ENCODE measurements at places on chromosomes 16 and 17. TPM values are rescaled to one million over a fixed set of nuclear protein-coding genes. Genes with fewer than 3 reads are reported as not detected.

DNA sequence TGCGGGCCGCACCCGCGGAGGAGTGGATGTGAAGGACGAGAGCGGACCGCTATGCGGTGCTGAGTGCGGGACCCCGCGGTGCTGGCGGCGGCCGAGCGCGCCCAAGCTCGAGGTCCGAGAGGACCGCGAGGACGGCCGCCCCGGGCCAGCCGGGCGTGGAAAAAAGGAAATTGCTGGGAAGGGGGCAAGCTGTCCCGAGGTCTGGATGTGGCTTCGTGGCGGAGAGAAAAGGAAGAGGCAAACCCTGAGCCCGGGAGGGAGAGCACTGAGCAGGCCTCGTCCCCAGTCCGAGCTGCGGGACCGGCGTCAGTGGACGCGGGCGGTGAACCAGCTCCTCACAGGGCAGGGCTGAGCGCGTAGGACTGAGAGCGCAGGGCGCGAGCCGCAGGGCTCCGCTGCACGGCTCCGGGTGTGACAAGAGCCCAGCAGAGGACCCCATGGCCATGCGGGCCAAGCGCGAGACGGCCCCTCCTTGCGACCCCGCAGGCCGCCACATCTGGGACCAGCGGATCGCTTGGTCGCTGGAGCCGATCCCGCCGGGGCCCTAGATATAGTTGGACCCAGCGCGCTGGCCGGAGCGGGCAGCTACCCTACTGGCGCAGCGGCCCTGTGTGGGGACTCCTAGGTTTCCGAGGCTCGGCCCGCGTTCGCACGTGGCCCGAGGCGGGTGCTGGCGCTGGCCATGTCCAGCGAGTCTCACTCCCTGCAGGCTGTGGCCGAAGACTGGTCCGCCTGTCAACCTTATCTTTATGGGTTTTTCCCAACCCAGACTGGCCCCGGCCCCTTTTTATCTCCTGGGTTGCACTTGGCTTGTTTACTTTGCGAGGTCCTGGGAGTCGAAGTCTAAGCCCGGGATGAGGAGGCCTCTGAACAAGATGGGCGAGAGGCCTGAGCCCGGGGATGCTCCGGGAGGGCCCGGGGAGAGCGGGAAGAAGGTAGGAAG is 2.4 kb downstream of the TBX4 start:
- peaks cover 43% of the 10 kb centered on the region for H3K4me1 ChIP-seq
- H3K4me3 ChIP-seq: peak overlapping the region; percentile 46
- peaks cover 81% of the 10 kb centered on the region for H3K27me3 ChIP-seq
- no peak for DNase-seq
- peak overlapping the region; percentile 49 for H3K27ac ChIP-seq

- peak overlapping the region; percentile 83 for H3K27ac ChIP-seq
- peaks cover 14% of the 10 kb centered on the region for H3K27me3 ChIP-seq
- H3K36me3 ChIP-seq: peaks cover 6% of the 10 kb centered on the region
- peaks cover 58% of the 10 kb centered on the region for H3K4me1 ChIP-seq
- peak; percentile 49 for DNase-seq
- peak overlapping the region; percentile 91 for H3K4me3 ChIP-seq
Observed at GRCh38 chr17:77959126-77959925, 823 bp downstream of the TNRC6C start.

DNA sequence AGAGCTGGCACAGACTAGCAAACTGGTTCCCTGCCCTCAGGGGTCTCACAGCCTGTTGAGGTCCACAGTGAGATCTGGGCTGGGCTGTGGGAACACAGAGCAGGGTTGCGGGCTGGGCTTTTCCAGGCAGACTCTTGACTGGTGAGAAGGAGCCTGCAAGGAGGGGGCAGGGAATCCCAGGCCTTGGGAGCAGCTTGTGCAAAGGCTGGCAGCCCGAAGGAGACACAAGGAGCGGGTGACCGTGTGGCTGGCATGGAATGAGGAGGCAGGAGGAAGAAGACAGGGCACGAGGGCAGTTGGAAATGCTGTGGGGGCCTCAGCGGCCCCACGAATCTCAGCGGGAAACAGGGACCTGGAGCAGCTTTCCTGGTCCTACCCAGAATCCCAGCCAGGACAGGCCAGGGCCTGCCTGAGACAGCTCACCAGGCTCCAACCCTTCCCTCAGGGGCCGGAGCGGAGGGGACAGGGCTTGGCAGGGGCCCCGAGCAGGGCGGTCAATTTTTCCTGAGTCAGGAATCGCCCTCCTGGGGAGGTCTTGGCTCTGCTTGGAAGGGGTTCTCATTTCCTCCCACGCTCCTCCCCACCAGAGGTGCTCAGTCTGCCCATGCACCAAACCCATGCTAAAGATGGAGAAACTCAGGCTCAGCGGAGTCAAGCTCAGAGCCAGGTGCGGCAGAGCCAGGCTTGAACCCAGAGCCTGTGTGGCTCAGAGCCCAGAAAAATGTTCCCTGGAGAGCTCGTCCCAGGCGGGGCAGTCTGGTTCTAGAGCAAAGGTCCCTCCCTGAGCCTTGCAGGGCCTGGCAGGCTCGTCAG is 9.2 kb upstream of the SNN start:
- DNase-seq: no peak
- peaks cover 18% of the 10 kb centered on the region for H3K4me1 ChIP-seq
- no peaks in the 10 kb centered on the region for H3K36me3 ChIP-seq
- H3K27me3 ChIP-seq: no peaks in the 10 kb centered on the region

DNA sequence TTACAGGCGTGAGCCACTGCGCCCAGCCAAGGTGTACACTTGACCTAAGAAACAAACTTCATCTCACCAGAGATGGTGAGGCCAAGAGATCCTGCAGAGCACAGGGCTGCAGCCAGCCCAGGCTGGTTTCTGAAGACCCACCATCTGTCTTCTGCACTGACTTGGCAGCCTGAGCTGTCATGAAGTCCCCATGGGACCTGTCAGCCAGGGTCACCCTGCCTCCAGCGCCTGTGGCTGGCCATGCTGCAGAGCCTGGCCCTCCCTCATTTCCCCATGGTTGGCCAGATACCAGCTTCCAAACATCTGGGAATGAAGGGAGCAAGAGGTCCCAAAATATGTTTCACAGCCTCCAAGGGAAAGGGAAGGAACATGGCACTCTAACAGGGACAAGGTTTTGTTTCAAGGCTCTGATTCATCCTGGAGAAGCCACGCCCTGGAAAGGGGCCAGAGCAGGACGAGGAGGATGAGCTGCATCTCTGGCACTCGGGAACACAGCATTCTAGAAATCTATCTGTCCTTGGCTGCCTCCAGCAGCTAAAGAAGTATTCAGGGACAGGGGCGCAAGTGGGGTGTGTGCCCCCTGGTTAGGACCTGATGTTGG is 45.3 kb downstream of the DDX19A start:
- no peaks in the 10 kb centered on the region for H3K36me3 ChIP-seq
- H3K4me1 ChIP-seq: no peaks in the 10 kb centered on the region
- DNase-seq: no peak
- no peak overlapping the region for H3K4me3 ChIP-seq
- no peaks in the 10 kb centered on the region for H3K27me3 ChIP-seq

- H3K4me1 ChIP-seq: peaks cover 30% of the 10 kb centered on the region
- no peaks in the 10 kb centered on the region for H3K27me3 ChIP-seq
- DNase-seq: no peak
- H3K36me3 ChIP-seq: no peaks in the 10 kb centered on the region
Observed at GRCh38 chr16:50604065-50604418, 55.8 kb downstream of the NKD1 start.

DNA sequence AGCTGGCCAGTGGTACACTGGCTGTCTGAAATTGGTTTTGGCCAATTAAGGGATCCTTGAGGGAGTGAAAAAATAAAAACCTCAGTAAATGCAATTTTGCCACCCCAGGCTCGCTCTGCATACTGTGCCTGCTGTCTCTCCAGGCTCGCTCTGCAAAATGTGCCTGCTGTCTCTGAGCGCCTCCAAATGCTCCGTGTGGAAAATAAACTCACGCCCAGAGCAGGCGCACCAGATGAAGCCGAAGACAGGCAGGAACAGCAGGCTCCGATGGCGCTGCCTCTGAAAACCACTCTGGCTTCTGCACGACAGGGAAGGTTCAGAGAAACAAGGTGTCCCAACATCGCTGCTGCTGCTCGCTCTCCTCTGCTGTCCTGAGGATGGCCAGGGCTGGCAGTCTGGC is 29.1 kb downstream of the SNN start:
- peaks cover 31% of the 10 kb centered on the region for H3K36me3 ChIP-seq
- peaks cover 47% of the 10 kb centered on the region for H3K4me1 ChIP-seq
- no peaks in the 10 kb centered on the region for H3K27me3 ChIP-seq

DNA sequence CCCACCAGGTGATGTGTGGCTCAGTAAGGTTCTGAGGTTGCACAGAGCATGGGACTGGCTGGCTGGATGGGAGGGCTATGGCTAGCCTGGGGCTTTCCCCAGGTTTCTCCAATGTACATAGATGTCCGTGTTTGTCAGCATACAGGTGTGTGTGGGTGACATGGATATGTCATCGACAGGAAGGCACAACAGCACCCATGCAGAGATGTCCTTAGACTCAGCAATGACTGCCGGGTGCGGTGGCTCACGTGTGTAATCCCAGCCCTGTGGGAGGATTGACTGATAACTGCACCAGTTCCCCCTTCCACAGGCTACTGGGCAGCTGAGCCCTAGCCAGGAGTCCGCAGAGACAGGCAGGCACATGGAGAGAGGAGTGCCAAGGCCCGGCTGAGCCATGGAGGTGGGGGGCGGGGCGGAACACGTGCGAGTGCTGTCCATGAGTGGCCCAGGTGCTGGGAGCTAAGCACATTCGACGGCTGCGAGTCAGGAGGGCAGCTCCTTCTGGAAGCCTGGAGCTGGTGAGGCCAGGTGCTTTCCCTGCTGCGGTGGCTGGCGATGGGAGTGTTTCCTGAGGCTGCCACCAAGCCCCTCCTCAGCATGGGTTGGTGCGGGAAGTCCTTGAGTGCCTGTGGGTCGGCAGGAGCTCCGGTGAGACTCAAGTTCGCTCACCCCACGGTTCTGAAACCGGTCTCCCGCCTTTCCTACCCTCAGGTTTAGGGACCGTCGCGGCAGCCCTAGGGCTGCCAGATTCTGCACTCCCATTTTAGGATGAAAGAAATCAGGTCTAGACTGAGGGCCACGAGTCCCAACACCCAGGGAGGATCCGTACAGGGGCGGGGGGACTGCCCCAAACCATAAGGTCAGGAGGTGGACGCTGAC is 858 bp upstream of the ASPSCR1 start:
- no peaks in the 10 kb centered on the region for H3K36me3 ChIP-seq
- peak overlapping the region; percentile 99 for H3K4me3 ChIP-seq
- DNase-seq: no peak
- H3K27ac ChIP-seq: peak overlapping the region; percentile 91

DNA sequence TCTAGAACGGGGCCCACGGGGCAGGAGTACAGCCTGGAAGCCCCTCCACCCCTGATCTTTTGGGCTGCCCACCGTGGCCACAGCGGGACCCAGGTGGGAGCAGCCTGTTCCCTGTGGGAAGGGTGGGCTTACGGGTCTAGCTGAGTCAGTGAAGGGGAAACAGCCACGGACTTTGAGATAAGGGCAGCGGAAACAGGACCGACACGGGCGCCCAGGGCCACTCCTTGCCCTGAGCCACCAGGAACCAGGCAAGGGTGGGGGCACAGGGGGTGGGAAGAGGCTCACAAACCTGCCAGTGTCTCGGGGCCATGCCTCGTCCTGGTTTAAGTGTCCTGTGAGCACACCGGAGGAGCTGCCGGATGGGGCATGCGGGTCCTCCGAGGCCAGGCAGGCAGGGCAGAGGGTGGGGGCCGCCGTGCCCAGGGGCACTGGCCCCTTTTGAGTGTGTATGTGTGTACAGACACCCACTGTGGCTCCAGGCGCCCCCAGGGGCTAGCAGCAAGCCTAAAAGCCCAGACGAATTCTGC is 47.6 kb upstream of the PVALEF start:
- no peak overlapping the region for H3K4me3 ChIP-seq
- no peak for DNase-seq
- no peak overlapping the region for H3K27ac ChIP-seq
- H3K36me3 ChIP-seq: no peaks in the 10 kb centered on the region
- no peaks in the 10 kb centered on the region for H3K4me1 ChIP-seq
- no peaks in the 10 kb centered on the region for H3K27me3 ChIP-seq

GRCh38 chr16:19926449-19927390 is 42.1 kb upstream of the GPRC5B start:
- H3K27me3 ChIP-seq: peaks cover 8% of the 10 kb centered on the region
- no peak overlapping the region for H3K4me3 ChIP-seq
- no peaks in the 10 kb centered on the region for H3K4me1 ChIP-seq
- no peak for DNase-seq
- no peak overlapping the region for H3K27ac ChIP-seq

DNA sequence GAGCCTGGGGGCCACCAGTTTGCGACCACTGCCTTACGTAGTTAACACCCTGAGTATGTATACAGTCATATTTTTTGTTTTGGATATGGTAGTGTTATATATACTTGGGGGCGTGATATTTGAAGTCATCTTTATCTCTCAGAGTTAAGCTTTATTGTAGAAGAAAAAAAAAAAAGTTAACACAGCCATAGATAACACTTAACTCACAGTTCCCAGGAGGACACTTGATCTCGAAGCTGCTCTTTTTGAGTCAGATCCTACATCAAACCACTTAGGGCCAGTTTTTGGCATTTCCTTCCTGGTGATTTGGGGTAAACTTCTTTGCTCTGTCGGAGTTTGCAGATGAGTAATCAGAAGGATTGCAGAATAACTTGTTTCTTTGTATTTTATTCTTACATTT is 5.8 kb downstream of the ITPRIPL2 start:
- DNase-seq: no peak
- peak overlapping the region; percentile 29 for H3K4me3 ChIP-seq
- peak overlapping the region; percentile 81 for H3K27ac ChIP-seq
- peaks cover 31% of the 10 kb centered on the region for H3K4me1 ChIP-seq

DNA sequence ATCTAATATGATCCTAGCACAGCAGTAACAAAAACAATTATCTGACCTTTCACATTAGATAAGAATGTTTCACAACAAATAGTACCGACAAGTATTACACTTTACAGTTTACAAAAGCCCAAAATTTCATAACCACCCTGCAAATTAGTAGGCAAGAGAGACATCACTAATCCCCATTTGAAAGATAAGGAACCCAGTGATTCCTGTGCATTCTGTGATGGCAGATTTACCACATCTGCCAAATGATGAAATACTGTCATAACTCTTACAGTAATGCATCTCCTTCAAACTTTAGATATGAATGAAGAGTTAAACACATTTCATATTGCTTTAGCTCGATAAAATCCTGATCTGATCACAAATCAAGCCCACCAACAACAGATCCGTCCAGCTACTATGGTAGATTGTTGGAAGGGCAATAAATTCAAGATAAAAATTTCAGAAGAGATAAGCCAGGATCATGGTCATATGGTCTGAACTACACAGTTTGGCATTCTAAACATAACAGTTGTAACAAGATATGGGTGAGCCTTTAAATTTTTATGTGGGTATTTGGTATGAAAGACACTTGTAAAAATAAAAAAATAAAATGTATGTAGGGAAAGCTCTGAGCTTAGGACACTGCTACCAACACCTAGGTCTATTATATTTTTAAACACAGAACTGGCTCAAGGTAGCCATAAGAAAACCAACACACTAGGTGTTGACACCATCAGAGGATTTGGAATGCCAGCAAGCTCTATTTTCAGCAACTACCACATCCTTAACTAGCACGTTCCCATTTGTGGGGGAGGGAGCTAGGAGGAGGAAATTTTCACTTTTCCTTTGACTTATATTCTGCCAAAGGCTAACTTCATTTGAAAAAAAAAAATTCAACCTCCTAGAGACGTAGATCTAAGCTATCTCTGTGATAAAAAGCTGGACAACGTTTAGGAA is 9.3 kb downstream of the YWHAE start:
- H3K36me3 ChIP-seq: peaks cover 10% of the 10 kb centered on the region
- H3K27me3 ChIP-seq: no peaks in the 10 kb centered on the region
- DNase-seq: no peak
- peak overlapping the region; percentile 98 for H3K27ac ChIP-seq
- H3K4me1 ChIP-seq: peaks cover 86% of the 10 kb centered on the region
- peak overlapping the region; percentile 3 for H3K4me3 ChIP-seq

Gene EPOP
- total RNA-seq: 30.3 TPM

Gene SUPT6H
- 85.1 TPM for total RNA-seq

Gene TBC1D3K
- total RNA-seq: not detected

Gene ACSM3
- total RNA-seq: 23.7 TPM

Gene DBF4B
- 34.4 TPM for total RNA-seq

Gene GFAP
- total RNA-seq: not detected

Gene ZNF75A
- total RNA-seq: 40.4 TPM

Gene GLG1
- 67.4 TPM for total RNA-seq

Gene TRPV2
- 47.3 TPM for total RNA-seq

Data from activated T-cell treated with anti-CD3 and anti-CD28 coated beads, Interleukin-2, amount 50 U/mL, for 72 hours (primary cell).